ENCODE measurements at places on chromosomes 7 and 10.
A peak's percentile ranks its signal among the peaks of the same experiment; 100 is the strongest.

- DNase-seq, result no peak
Observed at GRCh38 chr7:11591055-11591633, 240.9 kb downstream of the THSD7A start.

DNA sequence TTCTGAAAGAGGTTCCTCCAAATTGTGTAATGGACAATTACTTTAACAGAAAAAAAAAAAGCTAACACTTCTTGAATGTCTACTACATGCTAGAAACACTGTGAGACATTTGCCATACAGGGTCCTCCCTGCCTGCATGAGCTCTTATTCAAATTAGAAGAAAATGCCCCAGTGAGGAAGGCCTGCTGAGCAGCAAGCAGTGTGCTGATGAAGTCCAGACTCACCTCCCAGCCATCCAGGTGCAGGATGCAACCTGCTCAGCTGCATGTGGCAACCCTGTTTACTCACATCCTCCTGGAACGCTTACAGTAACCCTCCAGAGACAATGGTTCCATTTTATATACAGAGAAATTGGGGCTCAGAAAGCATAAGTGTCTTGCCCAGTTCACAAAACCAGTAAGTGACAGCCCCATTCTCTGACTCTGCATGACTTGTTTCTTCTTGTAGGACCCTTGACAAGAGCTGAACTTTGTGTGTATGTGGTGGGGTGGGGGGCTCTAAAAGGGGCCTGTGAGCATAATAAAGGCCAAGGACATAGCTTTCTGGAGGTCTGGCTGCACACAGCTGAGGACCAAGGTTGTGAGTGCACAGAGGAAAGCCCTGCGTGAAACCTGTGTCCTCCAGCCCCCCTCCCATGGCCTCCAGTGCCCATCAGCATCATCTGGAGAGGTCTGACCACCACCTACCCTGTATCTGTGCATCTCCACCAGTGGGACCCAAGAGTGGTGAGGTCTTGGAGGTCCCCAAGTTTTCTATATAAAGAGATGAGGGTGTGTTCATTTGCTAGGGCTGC is 387.8 kb downstream of the GRID1 start:
- DNase-seq, result no peak

DNA sequence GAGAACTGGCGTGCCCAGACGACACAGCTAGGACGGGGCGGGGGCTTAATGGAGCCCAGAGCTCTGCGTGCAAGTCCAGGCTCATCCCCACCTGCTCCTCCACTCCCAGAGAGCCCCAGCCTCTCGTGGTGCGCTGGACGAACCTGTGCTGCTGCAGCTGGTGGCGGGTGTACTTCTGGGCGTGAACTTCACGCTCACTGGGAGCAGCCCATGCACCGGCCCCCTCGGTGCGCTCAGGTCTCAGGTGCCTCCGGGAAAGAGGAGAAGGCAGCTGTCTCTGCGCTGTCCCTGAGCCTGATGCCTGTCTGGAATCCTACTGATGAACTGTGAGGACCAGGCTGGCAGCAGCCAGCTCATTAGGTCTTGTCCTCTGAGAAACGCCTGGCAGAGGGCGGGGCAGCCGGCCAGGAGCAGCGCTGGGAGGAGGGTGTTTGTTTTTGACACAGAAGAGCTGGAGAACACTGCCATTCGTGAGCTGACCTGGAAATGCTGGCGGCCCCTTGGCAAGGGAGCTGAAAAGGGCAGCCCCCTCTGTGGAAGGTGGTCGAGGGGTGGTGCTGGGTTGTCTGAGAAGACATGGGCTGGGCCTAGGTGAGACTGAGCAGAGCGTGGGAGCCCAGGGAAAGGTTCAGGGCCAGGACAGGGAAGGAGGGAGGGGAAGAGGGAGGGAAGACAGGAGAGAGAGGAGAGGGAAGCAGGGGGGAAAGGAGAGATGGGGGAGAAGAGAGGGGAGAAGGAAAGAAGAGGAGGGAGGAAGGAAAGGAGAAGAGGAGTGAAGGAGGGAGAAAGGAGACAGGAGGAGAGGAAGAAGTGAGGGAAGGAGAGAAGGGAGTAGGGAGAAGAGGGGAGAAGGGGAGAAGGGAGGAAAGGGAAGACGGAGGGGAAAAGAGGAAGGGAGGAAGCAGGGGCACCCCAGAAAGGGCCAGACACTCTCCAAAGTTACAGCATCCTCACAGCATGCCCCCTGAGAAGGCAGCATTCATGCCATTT is 53.5 kb upstream of the TNS3 start:
- DNase-seq, result peak; percentile 70

- no peak for DNase-seq
Observed at GRCh38 chr10:124255556-124255955, 162.2 kb upstream of the CHST15 start.

DNA sequence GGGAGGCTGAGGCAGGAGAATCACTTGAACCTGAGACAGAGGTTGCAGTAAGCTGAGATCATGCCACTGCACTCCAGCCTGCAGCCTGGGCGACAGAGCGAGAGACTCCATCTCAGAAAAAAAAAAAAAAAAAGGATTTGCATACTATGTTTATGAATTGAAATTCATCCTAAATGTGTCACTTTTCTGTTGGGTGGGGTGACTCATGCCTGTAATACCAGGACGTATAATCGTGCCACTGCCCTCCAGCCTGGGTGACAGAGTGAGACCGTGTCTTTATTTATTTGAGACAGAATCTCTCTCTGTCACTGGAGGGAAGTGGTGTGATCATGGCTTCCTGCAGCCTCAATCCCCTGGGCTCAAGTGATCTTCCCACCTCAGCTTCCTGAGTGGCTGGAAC is 5.8 kb downstream of the ZNF212 start:
- DNase-seq, result no peak

DNA sequence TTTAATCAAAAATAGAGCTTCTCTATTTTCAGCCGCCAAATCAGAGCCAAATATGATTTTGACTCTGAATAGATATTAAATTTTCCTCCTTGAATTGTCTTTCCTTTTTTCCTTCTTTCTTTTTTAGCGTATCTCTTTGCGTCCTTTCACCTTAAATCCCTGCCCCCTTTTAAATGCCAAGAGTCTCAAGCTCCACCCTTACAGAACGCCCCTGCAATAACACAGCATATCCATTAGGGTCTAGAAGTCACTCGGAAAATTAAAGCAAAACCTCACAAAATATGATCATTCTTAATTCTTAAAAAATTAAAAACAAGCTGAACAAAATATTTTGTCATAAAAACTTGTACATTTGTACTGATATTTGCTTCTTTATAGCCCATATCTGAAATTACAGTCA is 51.3 kb upstream of the GRM8 start:
- DNase-seq, result no peak

GRCh38 chr7:40799493-40800403 is 664.9 kb downstream of the SUGCT start:
- DNase-seq, result no peak

DNA sequence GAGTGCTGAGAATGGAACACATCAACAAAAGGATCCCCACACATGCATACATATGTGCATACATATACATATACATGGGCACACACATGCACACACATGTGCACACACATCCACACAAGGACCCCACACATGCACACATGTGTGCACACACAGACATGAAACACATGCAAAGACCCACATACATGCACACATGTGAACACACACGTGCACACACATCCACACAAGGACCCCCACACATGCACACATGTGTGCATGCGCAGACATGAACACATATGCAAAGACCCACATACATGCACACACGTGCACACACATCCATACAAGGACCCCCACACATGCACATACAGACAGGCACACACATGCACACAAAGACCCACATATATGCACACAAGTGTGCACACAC is 104.4 kb upstream of the ADARB2 start:
- DNase-seq, result no peak

GRCh38 chr7:123845823-123846216 is 851 bp downstream of the HYAL4 start:
- no peak for DNase-seq

GRCh38 chr7:30995536-30995935 is 31.8 kb downstream of the GHRHR start:
- no peak for DNase-seq

DNA sequence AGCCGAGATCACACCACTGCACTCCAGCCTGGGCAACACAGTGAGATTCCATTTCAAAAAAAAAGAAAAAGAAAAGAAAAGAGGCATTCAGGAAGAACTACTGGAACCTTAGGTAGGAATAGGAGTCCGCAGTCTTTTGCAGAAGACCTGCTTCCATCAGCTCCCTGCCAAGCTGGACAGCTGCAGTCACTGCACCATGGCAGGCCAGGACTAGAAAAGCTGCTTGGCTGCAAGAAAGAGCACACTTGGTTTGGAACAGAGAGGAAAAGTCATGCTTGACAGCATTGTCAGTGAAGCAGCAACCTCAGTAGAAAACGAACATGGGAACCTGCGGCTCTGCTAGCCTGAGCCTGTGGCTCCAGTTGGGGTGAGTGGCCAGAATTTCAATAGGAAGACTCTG is 104.3 kb downstream of the MARCHF5 start:
- no peak for DNase-seq

GRCh38 chr7:20172736-20173334 is 44.3 kb downstream of the MACC1 start:
- peak; percentile 35 for DNase-seq

DNA sequence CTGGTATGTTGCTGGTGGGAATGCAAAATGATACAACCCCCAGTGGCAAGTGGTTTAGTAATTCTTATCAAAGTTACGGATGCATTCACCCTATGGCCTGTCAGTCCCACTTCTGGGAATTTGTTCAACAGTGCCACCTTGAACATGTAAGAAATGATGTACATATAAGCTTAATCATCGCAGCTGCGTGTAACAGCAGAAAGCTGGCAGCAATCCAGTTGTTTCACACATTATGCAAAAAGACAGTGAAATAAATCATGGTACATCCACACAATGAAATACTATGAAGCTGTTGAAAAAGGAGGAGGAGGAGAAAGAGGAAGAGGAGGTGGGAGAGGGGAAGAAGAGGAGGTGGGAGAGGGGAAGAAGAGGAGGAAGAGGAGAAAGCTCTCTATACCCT is 76.2 kb upstream of the MYL10 start:
- no peak for DNase-seq

- DNase-seq, result no peak
Observed at GRCh38 chr7:103301441-103301840, 4.2 kb downstream of the PMPCB start.

DNA sequence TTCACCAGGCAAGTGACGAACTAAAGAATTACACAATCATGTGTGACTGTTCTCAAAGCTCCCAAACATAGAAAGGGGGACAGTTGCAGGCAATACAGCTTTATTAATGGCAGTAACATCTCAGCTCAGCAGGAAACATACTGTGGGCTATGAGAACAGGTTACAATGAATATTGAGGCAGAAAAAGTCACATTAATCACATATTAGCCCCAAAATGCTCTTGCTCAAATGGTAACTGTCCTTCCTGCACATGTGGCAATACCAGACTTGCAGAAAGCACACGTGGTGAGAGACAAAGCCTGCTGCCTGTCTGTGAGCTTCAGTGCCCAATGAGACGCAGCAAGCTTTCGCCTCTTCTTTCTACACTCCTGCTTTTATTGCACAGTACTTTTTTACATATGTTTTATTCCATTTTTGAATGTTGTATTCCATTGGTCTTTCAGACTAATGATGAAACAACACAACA is 104.9 kb upstream of the ACBD5 start:
- no peak for DNase-seq

GRCh38 chr10:64091897-64092296 is 570.7 kb downstream of the REEP3 start:
- DNase-seq, result no peak

DNA sequence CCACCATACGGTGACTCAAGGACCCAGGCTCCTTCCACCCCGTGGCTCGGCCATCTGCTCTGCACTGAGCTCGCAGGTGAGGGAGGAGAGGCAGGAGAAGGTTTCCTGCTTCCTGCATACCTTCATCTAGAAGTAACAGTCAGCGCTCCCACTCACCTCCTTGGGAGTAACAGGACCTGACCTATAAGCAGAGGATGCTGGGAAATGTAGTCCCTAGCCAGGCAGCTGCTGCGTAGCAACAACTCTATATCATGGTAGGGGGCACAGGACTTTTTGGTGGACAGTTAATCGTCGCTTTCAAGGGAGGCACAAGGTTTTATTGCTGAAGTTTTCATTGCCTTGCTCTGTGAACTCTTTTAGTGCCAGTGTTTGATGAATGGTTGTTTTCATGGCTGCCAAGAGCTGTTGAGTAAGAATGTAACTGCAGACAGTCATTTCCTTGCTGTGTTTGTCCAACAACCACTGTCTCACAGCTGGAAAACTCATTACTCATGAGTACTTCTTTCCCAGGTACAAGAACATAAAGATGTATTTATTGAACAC is 10.2 kb upstream of the ZFYVE27 start:
- DNase-seq, result no peak

DNA sequence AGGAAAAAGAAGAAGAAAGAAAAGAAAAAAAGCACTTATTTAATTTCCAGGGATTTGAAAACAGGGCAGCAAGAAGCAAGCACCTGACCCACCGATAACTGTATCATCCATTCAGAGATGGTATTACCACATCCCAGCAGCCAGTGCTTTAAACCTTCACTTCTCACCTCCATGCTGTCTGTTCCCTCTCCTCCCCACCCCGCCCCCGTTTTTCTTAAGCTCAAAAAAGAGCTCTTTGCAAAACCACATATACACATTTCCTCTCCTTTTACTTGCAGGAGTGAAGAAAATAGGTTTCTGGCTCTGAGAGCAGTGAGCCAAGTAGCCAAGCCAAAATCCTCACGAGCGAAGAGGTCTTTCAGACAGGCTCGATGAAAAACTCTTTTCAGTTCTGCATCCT is 2.2 kb downstream of the STOX1 start:
- DNase-seq, result no peak

DNA sequence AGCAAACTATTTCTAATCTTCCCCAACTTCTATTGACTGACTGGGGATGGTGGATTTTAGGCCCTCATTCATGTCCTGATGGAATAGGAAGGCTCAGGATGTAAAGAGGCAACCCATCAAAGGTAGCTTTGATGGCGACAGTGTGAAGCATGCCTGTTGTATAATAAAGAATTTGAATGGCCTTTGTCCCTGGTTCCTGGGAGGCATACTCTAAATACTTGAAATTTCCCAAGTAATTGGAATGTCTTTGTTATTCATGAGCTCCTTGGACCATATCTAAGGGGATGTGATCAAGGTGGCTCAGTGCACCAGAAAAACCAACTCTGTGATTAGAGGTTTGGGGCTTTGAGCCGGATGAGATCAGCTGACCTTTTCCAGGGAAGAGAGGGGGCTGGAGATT is 264.5 kb upstream of the NEBL start:
- DNase-seq, result no peak

DNA sequence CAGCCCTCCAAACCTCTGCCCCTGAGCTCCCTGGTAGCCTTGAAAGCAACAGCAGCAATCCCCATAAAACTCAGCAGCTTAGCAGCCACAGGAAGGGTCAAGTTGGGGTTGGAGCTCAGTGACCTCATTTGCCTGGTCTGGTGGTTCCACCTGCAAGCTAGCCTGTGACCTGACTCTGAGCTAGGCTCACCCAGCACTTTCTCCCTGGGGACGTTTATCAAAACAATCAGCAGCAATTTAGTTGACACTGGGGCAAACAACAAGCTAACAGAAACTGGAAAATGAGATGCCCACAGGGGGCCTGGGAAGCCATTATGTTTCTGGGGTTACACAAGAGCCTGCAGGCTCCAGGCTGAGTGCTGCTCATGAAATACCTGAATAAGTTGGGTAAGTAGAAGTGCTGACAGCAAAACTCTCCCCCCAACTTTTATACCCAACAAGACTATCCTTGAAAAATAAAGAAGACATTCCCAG is 22.4 kb upstream of the CRYGN start:
- no peak for DNase-seq

GRCh38 chr7:148828965-148829364 is 55.1 kb downstream of the EZH2 start:
- no peak for DNase-seq
